ENCODE measurements at places on chromosomes 2 and 18.

DNA sequence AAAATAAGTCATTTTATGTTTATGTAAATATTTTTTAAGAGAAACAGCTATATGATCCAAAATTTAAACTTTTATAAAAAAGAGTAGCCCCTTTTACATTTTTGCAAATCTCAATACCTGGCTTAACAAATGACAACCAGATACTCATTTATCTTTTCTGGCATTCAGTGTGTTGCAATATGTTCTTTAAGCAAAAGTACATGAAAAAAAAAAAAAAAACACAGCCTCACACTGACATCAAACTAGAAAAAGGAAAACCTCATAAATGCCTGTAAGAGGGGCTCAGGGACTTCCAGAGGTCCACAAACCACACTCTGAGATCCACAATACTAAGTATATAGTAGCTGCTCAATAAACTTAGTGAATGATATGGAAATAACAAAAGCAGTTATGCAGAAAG lies 21.9 kb downstream of the PPP4R3B start:
- DNase-seq, result no peak

DNA sequence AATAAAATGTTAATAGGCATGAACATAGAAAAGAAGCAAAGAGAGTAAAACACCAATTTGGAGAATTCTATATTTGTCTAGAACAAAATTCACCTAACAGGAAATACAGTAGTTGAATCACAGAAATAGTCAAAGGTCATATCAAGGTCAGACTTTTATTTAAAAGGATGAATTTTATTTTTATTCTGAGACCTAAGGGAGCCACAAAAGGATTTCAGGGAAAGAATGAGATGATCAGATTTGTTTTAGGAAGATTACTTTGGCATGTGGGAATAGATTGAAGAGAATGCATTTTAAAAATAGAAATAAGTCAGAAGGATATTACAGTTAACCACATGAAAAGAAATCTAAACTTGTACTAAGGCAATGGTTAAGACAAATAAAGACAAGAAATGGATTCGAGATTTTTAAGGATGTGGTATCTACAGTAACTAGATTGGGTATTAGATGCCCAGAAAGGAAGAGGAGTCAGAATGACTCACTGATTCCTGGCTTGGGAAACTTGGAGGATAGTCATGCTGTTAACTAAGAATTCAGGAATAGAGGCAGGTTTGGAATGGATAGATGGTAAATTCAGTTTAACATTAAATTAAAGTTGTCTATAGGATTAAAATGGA lies 56.0 kb downstream of the METTL4 start:
- DNase-seq, result no peak

DNA sequence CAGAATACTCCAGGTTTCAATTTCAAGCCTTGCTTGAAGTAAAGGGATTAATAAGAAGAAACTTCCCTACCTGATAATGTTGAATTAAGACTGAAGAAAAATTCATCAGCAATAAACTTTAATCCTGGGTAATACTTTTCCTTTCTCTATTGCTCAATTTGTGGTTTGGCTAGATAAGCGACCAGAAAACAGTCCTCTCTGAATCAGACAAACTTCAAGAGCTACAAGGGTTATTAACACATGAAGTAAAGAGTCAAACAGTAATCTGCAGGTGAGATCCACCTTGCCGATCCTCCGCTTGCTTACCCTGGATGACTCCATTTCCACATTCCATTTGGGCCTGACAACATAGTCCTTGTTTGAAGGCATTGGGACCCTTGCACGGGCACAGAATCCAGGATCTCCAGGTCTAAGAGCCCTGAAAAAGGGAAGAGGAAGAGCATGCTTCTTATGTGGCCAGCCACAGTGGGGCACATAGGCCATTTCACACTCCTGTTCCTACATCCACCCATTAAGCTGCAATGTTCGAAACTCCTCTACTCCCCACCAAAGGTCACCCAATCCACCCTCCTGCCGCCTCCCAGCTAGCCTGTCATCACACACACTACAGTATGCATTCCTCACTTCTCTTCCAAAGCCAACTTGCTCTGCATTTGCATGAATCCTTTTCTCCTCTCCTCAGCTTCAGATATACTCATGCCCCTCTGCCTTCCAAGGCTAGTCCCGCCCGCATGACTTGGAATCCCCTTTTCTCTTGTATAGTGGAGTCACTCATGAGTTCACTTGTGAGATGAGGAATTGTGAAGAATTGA lies 39.8 kb downstream of the IWS1 start:
- no peak for DNase-seq

DNA sequence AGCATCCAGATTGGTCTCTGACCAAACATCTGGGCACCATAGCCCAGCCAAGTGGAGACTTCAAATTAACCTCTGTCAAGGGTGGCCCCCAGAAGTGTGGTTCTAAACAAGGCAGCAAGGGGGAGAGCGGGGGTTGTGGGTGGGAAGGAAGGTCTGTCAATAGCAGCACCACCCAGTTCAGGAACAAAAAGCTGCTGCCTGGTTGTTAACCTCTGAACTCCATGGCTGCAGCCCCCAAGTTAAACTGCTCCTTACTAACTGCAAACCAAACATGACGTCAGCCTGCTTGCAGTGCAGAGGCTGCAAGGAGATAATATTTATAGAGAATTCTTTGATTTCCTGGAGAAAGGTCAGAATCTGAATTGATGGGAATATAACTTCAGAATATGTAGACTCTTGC lies 76.5 kb downstream of the ARL4C start:
- no peak for DNase-seq

GRCh38 chr2:66559672-66560071 lies 124.7 kb downstream of the MEIS1 start:
- DNase-seq, result no peak

DNA sequence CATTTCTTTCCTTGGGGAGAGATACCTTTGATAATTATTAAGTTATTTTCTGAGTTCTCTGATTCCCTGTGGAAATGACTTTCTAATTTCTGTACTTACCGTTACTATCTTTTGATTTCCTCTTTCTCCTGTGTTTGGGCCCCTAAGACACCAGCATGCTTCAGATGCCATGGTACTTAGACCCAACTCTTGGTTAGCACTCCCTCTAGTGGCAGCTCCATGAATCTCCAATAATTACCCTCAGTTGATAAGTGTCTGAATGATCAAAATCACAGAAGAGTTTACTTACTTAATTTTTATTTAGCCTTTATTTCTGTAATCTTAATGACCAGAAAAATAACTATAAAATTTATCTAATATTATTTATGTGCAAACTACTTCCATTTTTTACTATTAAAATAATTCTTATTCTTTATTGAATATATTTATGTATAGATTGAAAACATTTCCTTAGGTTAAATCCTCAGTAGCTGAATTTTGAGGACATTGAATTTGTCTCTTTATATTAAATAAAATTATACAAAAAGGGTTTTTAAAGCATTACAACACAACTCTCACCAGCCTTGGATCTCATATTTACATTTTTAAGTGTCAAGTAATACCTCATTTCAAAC lies 300.4 kb downstream of the KCNS3 start:
- DNase-seq, result peak; percentile 75

DNA sequence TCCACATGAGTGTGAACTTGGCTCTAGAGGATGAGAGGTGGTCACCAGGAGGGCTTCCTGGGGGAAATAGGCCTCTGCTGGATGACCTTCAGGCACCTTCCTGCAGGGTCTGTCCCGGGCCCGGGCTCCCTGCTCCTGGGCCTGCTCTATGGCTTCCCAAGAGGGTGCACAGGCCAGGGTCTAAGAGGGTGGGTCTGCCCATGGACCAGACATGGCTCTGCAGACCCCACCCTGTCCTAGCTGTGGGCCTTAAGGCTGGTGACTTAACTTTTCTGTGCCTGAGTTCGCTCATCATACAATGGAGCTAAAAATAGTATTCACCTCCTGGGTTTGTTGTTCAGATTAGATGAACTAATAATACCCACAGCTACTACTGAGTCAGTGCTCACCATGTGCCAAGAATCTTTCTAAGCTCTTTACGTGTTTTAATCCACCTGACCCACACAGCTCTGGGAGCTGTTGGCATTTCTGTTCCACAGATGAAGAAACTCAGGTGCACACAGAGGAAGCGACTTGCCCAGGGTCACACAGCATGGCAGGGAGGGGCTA lies 14.4 kb downstream of the INHBB start:
- no peak for DNase-seq

DNA sequence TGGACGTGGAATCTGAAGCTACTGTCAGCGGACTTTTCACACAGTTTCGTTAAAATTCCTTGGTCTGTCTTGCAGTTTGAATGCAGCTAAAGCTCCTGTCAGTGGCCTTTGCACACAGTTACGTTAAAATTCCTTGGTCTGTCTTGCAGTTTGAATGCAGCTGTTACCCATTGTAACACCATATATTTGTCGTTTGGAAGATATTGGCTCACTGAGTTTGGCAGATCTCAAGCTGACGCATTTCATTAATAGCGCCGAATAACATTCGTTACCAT lies 1.0 kb downstream of the LIMS1 start:
- DNase-seq, result no peak

DNA sequence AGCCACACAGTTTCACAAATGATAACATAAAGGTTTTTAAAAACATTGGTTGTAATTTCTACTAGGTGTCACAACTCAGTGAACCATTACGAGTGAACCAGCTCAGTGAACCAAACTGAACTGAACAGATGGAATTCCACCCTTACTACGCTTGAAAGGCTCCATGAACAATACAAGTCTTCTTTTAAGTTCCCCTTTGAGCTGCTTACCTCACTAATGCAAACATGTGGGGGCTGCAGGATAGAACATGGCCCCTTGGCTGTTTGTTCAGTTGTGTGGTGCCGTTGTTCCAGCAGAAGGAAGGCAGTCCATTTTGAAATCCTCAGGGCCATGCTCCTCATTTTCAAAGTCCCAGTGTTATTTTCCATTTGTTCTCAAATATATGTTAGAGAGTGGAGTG lies 30.7 kb upstream of the KLHL14 start:
- peak; percentile 7 for DNase-seq

DNA sequence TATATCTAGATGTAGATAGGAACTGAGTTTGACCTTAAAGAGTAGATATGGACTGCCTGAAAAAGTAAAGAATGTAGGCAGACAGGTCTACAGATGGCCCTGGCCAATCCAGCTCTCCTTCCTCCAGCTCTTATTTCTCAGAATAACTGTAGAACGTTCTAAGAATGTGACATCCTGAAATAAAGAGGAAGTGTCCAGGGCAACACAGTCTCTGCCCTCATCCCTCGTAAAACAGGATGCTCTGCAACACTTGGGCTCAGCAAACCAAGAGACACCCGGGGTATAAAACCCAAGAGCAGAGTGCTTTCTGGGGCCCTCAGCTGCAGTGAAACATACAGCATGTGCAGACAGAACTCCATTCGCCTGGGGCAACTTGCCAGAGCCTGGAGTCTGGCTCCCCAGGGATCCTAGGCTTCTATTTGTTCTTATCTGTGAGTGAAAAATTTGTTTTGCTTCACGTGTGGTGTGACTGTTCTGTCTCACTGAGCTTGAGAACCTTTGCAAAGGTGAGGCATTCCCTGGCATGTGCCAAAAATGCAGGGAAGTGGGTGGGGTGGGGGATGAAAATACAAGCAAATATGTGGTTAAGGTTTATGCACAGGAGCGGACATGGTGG lies 401.0 kb downstream of the SETBP1 start:
- DNase-seq, result no peak

DNA sequence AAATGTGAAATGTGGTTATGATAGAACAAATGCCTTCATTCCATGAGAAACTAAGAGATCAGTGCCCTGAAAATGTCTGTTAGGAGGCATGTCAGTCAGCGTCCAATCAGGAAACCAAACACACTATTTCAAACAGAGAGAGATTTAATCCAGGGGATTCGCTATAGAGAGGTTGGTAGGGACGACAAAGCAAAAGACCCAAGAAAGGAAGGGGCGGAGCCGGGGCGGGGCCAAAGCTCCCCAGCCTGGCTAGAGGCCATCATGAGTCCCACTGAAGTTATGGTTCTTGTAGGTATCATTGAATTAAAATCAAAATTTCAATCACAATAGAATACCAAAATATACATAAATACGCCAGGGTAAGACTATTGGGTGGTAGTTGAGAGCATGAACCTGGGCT lies 32.9 kb upstream of the RNF149 start:
- DNase-seq, result peak; percentile 56

GRCh38 chr18:24243677-24244076 lies 104.8 kb downstream of the CABYR start:
- DNase-seq, result no peak

GRCh38 chr2:206323486-206323885 lies 49.0 kb downstream of the ZDBF2 start:
- peak; percentile 26 for DNase-seq

DNA sequence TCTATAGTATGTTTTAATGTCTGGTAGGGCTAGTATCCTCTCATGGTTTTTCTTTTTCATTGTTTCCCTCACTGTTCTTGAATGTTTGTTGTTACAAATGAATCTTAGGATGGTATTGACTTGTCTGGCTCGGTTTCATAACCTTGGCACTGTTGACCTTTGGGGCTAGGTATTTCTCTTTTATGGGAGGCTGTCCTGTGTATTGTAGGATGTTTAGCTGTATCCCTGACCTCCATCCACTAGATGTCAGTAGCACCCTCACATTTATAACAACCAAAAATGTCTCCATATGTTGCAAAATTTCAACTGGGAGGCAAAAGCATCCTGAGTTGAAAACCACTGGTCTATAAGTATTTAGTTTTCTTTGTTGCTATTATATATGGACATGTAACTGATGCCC lies 7.0 kb upstream of the AOX1 start:
- DNase-seq, result peak; percentile 57

GRCh38 chr2:187869195-187869594 lies 315.0 kb upstream of the TFPI start:
- DNase-seq, result no peak

Measured in NCI-H82 (cell line).